ENCODE measurements at places on chromosomes 12 and 14.

DNA sequence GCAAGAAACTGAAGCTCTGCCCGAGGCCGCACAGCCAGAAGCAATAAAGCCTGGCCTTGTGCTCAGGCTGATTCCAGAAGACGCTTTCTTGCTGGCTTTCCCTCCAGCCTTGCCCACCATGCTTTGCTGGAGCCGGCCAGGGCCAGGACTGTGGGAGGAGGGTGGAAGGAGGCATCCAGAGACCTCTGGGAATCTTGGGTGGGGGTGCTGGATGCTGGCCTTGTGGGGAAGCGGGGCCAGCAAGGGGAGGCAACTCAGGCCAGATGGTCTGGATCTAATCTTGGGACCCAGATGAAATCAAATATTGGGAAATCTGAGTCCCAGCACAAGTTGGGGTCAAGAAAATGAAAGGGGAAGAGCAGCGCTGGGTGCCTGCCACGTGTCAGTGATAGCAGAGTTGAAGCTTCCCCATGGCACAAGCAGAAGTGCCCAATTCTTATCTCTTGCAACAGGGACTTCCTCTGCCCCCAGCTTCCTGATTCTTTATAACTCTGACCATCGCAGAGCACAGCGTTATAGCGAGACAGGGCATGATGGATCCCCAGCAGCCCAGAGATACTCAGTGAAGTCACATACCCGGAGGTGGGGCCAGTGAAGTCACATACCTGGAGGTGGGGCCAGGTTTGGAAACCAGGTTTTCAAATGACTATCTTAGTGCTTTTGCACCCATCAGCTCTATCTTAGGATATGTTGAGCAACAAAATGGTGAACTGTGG lies 6.4 kb upstream of the RABGGTA start:
- DNase-seq = no peak

- no peak for DNase-seq
Observed at GRCh38 chr12:104504146-104504545, 47.4 kb downstream of the CHST11 start.

DNA sequence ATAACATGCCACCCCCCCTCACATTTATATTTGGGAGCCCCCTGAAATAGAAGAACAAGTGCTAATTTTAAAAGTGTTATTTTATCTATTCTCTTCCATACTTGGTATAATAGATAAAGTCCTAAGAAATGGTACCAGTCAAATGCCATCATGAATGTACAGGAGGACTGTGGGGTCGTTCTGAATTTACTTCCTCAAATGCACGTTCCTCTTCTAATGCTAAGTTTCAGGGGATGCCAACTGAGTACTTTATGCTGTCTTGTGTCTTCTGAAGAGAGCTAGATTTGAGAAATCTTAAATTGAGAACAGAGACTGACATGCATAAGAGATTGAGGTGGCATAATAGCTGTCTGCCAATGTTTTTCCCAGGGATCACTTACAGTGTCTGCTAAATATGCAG lies 59.0 kb downstream of the CFAP54 start:
- DNase-seq = no peak

- no peak for DNase-seq
Observed at GRCh38 chr14:29548948-29549370, 378.7 kb downstream of the PRKD1 start.

GRCh38 chr12:111730420-111730819 lies 36.3 kb upstream of the ALDH2 start:
- DNase-seq = no peak

DNA sequence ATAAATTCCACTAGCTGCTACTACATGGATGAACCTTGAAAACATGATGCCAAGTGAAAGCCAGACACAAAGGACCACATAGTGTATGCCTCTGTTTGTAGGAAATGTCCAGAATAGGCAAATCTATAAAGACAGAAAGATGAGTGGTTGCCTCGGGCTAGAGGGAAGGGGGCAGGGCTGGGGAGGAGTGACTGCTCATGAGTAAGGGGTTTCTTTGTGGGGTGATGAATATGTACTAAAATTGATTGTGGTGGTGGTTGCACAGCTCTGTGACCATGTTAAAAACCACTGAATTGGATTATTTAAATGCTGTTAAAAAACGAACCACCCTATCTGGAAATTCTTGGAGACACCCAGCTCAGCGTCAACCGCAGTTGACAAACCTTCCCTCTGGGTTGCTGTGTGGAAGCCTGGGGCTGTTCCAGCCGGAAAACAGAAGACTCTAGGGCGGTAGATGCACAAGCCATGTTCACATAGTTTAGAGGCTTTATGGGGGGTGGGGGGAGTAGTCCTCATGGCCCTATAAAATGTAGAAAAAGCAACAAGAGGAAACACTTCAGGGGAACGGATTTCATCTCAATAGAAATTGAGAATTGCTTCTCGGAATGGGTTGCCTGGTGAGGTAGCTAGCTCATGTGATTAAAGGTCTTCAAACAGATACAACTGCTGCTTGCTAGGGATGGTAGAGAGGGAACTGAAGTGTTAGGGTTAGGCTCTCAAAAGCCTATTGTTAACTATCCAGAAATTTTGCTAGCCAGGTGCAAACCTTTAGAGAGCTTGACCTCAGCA lies 29.4 kb downstream of the RIN3 start:
- no peak for DNase-seq

GRCh38 chr14:54722791-54723432 lies 156.0 kb downstream of the SAMD4A start:
- no peak for DNase-seq

- DNase-seq = no peak
Observed at GRCh38 chr12:107735763-107736162, 25.2 kb downstream of the PRDM4 start.

DNA sequence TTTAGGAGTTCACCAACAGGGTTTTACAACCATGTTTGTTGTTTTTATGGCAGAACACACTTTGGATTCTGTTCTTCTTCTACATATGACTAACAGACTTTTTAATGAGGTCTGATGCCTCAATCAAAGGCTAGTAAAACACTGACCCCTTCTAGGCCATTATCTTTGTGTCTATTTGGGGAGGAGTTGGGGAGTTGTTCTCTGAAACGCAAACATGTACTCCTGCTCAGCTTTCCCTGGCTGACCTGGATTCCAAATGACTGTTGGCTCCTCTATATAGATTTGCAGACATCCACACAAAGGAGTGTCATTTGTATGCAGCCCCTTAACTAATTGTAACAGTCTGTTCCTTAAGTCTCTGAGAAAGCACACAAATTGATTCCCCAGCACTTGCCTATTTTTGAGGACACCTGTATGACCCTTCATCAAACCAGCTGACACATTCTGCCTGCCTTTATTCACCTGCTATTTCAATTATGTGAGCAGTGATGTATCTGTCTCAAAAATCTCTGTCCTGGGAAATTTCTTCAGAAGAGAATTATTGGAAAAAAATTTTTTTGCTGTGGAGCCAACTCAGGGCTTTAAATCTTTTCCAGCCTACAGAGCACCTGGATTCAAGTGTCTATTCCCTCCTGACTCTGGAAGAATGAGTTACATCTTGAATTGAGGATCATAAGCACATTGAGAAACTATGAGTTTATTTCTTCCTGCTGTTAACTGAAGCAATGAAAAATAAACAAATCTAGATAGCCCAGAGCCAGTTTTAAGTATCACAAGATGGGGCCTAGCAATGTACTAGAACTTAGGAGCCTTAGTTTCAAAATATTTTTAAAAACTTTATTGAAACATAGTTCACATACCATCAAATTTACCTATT lies 417.2 kb downstream of the RAD51B start:
- no peak for DNase-seq

DNA sequence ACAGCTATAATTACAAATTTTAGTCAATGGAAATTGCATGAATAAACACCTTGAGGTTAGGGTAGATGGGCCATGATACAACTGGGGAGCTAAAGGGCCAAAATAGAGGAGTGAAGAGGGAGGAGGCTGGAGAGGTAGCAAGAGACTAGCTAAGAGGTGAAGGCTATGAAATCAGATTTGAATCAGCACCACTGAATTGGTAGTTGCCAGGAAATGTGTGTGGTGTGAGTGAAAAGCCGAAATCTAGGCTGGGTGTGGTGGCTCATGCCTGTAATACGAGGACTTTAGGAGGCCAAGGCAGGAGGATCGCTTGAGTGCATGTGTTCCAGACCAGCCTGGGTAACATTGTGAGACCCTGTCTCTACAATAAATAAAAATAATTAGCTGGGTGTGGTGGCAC lies 22.7 kb downstream of the YY1 start:
- DNase-seq = no peak

GRCh38 chr12:111045941-111046340 lies 125.6 kb upstream of the MYL2 start:
- DNase-seq = no peak

- DNase-seq = no peak
Observed at GRCh38 chr14:36955376-36955775, 217.0 kb downstream of the SLC25A21 start.

DNA sequence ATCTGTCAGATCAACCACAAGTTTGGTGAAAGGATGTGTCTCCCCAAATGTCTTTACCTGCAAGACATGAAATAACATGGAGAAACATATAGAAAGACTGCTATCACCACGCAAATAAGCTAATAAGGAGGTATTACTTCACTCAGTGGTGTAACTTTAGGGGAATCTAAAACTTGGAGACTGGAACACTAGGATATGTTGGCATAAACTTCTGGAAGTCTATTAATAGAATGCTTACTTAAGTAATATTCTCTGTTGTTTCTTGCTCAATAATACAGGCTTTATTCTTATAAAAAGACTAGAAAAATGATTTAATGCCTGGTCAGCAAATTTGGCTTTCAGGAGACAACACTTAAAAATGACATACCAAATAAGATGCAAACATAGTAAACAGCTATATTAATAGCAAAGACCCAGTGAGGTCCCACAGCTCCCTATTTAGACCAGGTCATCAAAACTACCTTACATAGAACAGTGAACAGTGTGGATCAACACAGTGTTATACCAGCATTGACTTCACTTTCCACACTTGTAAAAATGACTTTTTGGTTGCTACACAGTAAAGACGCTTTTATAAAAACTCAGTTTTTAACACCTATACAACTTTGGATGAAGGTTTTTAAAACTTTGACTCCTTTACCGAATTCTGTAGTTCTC lies 18.9 kb upstream of the HAL start:
- DNase-seq = no peak
